ENCODE measurements at places on chromosomes 6 and 20. TPM values are rescaled to one million over a fixed set of nuclear protein-coding genes. Genes with fewer than 3 reads are reported as not detected.
A peak's percentile ranks its signal among the peaks of the same experiment; 100 is the strongest.

- H3K27me3 ChIP-seq, result no peaks in the 10 kb centered on the region
- H3K36me3 ChIP-seq, result no peaks in the 10 kb centered on the region
- DNase-seq, result peak; percentile 25
- H3K27ac ChIP-seq, result no peak overlapping the region
These were observed 17.6 kb upstream of the CDKN1A start for GRCh38 chr6:36660771-36661471.

The RWDD2A gene
- total RNA-seq, result 6.4 TPM

DNA sequence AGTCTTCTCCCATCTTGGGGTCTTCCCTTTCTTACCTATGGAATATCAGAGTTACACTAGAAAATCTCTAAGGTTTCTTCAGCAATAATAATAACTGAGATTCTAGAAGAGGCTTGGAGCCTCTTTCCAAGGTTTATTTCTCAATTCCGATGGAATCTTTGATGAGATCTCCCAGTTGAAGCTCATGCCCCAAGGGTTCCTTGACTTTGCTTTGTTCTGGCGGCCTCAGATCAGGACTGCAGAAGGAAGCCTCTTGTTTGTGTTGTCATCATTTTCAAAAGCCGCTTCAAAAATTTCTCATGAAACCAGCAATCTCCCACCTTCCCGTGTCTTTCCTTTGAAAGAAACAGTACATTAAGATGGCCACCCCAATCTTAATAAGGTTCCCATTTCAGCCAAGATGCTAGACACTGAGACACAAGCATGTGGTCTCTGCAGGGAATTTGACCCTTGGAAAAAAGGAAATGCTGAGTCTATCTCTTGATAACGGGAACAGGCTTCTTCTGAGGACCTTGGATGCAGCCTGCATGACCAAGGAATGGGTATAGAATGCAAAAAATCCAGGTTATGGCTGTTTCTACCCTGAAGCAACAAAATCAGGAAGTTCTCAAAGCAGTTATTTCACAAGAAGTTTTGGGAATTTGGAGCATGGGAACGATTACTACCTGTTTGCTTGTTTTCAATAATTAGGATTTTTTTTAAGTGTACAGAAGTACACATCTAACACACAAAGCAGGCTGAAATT is 141.6 kb downstream of the CD24 start:
- no peak for DNase-seq
- no peak overlapping the region for H3K27ac ChIP-seq
- H3K36me3 ChIP-seq, result no peaks in the 10 kb centered on the region
- no peak overlapping the region for H3K4me3 ChIP-seq
- no peaks in the 10 kb centered on the region for H3K4me1 ChIP-seq

The NKAIN2 gene
- total RNA-seq, result 37.9 TPM

DNA sequence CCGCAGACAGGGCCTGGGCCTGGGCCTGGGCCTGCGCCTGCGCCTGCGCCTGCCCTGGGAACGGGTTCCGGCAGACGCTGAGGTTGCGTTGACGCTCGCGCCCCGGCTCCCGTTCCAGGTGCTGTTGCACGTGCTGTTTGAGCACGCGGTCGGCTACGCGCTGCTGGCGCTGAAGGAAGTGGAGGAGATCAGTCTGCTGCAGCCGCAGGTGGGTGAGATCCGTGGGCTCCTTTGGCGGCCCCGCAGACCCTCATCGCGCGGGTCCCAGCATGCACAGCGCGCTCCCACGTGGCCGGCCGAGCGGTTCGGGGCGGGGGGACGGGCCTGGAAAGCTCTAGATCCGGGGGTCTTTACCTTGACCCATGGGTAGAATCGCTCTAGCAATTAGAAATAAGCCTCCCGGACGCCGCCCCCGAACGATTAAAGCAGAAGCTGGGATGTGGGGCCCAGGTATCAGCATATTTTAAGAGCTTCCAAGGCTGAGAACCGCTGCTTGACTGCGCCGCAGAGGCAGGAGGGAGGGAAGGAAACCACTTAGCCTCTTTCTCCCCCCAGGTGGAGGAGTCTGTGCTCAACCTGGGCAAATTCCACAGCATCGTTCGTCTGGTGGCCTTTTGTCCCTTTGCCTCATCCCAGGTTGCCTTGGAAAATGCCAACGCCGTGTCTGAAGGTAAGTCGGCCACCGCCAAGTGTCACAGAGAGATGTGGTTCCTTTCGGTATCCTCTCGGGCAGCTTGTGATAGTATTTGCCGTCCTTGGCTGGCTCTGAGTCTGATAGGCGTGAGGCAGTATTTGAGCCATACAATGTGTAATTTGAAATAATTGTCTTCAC is 508 bp downstream of the NOP56 start:
- DNase-seq, result no peak
- H3K4me1 ChIP-seq, result peaks cover 26% of the 10 kb centered on the region
- H3K4me3 ChIP-seq, result peak overlapping the region; percentile 92
- peak overlapping the region; percentile 82 for H3K27ac ChIP-seq
- no peaks in the 10 kb centered on the region for H3K27me3 ChIP-seq

DNA sequence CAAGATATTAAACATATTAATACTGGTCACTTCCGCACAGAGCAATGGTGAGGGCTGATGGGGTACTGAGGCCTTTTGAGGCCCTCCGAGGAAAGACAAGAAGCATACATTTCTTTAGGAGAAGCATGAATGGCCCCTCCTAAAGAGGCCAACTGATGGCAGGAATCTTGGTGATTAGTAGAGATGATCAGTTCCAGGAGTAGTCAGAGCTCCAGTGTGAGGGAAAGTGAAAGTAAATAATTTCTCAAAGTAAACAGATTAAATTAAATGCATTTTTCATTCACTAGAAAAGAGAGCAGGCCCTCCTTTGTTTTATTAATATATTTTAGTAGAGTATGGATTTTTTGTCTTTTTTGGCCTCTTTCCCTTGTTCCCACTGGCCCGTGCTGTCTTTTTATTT is 38.2 kb downstream of the NOX3 start:
- peaks cover 17% of the 10 kb centered on the region for H3K4me1 ChIP-seq
- H3K36me3 ChIP-seq, result no peaks in the 10 kb centered on the region
- DNase-seq, result no peak
- peak overlapping the region; percentile 41 for H3K27ac ChIP-seq
- H3K27me3 ChIP-seq, result no peaks in the 10 kb centered on the region

The GRM1 gene
- total RNA-seq, result not detected

DNA sequence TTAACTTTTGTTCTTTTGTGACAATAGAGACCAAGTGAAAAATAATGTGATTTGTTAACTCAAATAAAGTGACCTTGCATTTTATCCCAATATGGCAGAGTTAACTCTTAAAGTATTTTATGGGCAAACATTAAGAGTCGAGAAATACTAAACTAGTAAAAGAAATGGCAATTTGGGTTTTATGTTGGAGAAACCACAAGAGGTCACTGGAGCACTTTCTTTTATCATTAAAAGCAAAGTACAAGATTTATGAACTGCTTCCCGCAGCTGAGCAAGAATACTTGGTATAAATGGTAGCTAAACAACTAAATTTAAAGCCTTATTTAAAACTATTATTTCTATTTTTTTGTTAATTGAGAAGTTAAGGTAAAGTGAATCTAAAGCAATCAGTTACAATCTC is 33.5 kb upstream of the MCM9 start:
- no peaks in the 10 kb centered on the region for H3K36me3 ChIP-seq
- no peaks in the 10 kb centered on the region for H3K27me3 ChIP-seq
- no peak for DNase-seq
- no peaks in the 10 kb centered on the region for H3K4me1 ChIP-seq

The DUSP15 gene
- total RNA-seq, result 11.5 TPM

GRCh38 chr20:5221061-5221430 is 94.2 kb downstream of the CDS2 start:
- H3K4me1 ChIP-seq, result peaks cover 6% of the 10 kb centered on the region
- DNase-seq, result no peak
- no peak overlapping the region for H3K27ac ChIP-seq
- H3K27me3 ChIP-seq, result no peaks in the 10 kb centered on the region

The EEF1A2 gene
- 0.34 TPM for total RNA-seq

DNA sequence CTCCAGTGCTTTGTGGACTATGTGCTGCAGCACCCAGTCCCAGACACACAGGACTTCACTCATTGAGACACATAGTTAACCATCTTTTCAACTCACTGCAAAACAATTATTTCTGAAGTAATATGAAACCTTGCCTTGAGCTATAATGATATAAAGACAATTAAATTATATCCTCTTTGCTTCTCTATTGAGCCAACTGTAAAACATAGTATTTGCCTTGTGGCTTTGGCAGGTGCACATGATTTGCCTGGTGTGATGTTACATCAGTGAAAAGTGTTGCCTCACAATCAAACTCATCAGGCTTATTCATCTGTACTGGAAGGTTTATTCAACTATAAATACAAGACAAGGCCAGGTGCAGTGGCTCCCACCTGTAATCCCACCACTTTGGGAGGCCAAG is 80.6 kb downstream of the NCOA7 start:
- H3K27me3 ChIP-seq, result no peaks in the 10 kb centered on the region
- peaks cover 29% of the 10 kb centered on the region for H3K4me1 ChIP-seq
- peak overlapping the region; percentile 22 for H3K27ac ChIP-seq
- DNase-seq, result no peak

GRCh38 chr20:41654292-41654691 is 36.1 kb upstream of the CHD6 start:
- H3K36me3 ChIP-seq, result no peaks in the 10 kb centered on the region
- H3K4me3 ChIP-seq, result no peak overlapping the region
- no peaks in the 10 kb centered on the region for H3K4me1 ChIP-seq
- DNase-seq, result no peak
- peaks cover 34% of the 10 kb centered on the region for H3K27me3 ChIP-seq

Data from chondrocyte (in vitro differentiated cells).